ENCODE measurements at places on chromosomes 3 and 15.

- no peak for DNase-seq
Observed at GRCh38 chr3:97089621-97090020, 275.2 kb downstream of the EPHA6 start.

- no peak for DNase-seq
Observed at GRCh38 chr15:48634893-48635292, 10.6 kb downstream of the FBN1 start.

DNA sequence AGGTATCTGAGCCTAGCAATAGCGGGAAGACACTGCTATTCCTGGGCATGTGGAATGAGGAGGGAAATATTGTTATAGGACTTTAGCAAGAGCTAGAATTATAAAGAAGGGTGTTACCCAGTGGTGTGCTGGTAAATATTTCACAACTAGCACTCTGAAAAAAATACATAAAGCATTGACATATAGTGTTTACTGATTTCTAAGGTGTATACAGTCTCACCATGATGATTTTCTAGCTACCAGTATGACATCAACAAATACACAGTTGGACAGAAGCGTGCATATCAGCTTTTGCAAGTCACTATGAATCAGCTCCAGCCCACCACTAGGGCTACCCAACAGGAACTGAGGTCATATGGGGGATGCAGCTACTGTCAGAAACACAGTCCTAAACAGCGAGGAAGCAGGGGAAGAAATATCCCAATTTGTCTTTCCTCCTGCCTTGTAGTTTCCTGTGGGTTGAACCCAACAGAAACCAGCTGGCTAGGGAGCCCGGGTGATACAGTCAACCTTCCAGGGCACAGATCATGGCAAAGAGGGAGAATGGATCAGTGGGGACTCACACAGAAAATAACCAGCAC, 39.6 kb downstream of the HGD start:
- no peak for DNase-seq

DNA sequence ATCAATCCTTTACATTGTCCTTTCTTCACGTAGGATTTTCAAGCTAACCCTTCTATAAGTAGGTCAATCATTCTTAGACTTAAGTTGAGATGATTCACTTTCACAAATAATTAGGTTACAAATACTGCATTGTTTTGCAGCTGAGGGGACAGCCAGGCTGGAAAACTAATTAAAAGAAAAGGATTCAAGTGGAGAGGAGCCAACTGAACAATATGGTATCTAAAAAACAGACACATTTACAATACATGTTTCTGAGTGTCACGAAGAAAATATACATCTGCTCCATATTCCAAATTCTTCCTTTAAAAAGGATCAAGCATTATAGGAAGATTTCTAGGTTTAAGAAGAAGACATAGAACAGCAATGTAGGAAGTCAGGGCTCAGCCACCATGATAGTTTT, 70.2 kb downstream of the PEAK1 start:
- DNase-seq: no peak

GRCh38 chr3:98817547-98818041, 54.5 kb downstream of the ST3GAL6 start:
- no peak for DNase-seq

DNA sequence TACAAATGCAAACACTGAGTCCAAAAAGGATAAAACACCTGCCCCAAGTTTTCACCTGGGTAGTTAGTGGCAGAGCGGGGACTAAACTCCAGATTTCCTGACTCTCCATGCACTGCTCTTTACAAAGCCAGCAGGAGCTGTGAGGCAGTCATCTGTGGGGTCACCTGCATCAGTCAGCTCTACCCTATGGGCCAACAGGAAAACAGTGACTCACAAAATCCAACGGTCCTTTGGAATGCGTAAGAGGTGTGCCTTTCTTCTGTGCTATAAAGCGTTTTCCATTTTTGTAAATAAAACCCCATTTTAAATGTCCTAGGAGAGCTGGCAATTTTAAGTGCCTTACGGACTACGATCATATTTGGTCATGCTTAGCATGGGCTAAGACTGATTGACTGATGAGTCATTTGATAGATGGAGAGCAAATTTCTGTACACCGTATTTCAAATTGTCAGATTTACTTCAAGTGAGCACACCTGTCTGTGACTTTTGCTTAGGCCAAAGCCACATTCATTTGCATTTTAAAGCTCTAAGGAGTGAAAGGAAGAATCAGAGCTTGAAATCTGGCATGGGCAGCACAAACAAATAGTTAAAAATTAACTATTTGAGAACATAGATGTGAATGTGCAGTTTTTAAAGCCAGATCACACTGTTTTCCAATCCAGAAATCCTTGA, 4.4 kb upstream of the COL8A1 start:
- no peak for DNase-seq

Measured in stimulated activated CD4-positive, alpha-beta T cell treated with anti-CD3 and anti-CD28 coated beads, Interleukin-4, amount 100 ng/mL, for 48 hours (primary cell).